HFFc6 (cell line): ENCODE measurements at places on chromosomes 11 and 22. TPM values are rescaled to one million over a fixed set of nuclear protein-coding genes. Genes with fewer than 3 reads are reported as not detected.

- DNase-seq, result no peak
Measured at GRCh38 chr22:26673486-26673885, 16.1 kb downstream of the MIAT start.

DNA sequence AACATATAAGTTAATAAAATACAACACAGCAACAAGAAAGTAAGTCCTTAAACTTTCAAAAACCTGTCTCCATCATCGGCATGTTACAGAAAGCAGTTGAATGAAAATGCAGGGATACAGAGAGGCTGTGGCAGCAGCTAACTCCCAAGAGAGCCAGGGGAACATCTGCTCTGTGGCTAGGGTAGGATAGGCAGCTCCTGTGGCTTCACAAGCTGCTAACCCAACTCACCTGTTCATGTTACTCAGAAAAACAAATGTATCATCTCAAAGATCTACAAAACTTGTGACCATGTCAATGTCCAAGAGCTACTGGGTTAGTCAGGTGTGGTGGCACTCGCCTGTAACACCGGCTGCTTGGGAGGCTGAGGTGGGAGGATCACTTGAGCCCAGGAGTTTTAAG lies 15.2 kb upstream of the PLAAT3 start:
- no peak for DNase-seq

GRCh38 chr11:125245299-125245698 lies 80.7 kb downstream of the PKNOX2 start:
- no peak for DNase-seq

- DNase-seq, result no peak
Measured at GRCh38 chr11:121928597-121929580, 187.1 kb downstream of the BLID start.

DNA sequence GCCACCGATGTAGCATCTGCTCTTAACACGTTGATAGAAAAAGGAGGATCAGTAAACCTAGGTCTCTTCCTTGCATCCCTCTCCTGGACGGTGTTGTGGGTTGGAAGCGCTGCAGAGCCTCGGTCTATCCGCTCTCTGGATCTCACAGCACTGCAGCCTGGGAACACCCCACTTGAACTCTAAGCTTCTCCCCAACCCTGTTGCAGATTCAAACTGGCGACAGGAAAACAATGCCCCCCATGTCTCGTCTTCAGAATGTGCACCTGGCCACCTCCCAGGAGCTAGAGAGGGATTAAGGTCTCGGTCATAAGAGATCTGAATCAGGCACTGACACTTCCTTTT lies 454 bp downstream of the TMEM218 start:
- DNase-seq, result no peak

DNA sequence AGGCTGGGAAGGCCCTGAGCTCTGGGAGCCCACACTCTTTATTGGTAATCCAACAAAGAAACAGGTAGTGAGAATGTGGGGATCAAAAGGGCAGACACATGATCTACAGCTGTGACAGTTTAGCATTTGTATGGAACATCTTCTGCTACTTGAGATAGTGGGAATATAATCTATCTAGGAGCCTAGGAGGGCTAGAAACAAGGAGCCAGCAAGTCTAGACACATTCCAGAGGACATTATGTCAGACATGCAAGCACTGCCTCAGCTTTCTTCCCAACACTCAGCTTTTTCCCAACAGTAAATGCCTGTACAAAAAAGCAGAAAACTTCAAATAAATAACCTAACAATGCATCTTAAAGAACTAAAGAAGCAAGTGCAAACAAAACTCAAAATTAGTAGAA lies 1150.6 kb upstream of the RAG2 start:
- DNase-seq, result no peak

- no peak for DNase-seq
Measured at GRCh38 chr11:58503361-58503856, 4.5 kb downstream of the OR5B21 start.

GRCh38 chr11:113419454-113420003 lies 31.9 kb downstream of the ANKK1 start:
- no peak for DNase-seq

DNA sequence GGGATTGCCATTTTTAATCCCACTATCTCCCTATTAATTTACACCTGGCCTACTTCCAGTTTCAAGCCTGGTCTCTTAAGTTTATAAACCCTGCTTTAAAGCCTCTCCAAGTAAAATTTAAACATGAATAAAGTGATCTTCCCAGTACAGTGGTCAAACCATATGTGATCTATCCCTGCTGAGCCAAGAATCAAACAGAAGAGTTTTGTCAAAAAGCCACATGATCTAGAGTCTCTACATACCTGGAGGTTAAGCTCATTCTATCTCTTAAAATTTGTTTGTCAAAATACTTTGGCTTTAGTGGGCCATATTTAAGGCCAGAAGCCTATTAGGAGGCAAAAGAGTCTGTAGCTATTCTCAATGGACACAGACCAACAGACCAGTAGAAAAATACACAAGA lies 42.9 kb upstream of the DDI1 start:
- no peak for DNase-seq

GRM5 gene
- not detected in 3 replicates for total RNA-seq

SOX6 gene
- total RNA-seq, result 0.82 to 6.9 TPM (median 4.8 TPM) in 3 replicates

C1QTNF6 gene
- 3.4 to 4.5 TPM (median 3.9 TPM) in 3 replicates for total RNA-seq

PARVG gene
- total RNA-seq, result not detected in 3 replicates

SAA4 gene
- total RNA-seq, result not detected in 3 replicates

CCDC87 gene
- 0.18 to 0.66 TPM (median 0.60 TPM) in 3 replicates for total RNA-seq

POU2AF2 gene
- not detected in 3 replicates for total RNA-seq

ATF4 gene
- total RNA-seq, result 231 and 232 TPM in 2 replicates

ABCG4 gene
- total RNA-seq, result 0.07 to 0.17 TPM (median 0.09 TPM) in 3 replicates

OSM gene
- not detected in 3 replicates for total RNA-seq

MOV10L1 gene
- 0.30 to 0.54 TPM (median 0.33 TPM) in 3 replicates for total RNA-seq

SCUBE1 gene
- total RNA-seq, result not detected in 3 replicates

ZNF70 gene
- total RNA-seq, result 6.0 and 6.6 TPM in 2 replicates

CRYBB3 gene
- not detected in 3 replicates for total RNA-seq

RIMBP3C gene
- 0.15 to 0.29 TPM (median 0.17 TPM) in 3 replicates for total RNA-seq
